ENCODE measurements at places on chromosomes 2 and 18.

- DNase-seq = no peak
Observed at GRCh38 chr2:178193823-178194599, at the start of gene OSBPL6. Gene OSBPL6 (plus strand): TSS chr2:178194512. CDS start chr2:178306185, 111,673 bp downstream.

DNA sequence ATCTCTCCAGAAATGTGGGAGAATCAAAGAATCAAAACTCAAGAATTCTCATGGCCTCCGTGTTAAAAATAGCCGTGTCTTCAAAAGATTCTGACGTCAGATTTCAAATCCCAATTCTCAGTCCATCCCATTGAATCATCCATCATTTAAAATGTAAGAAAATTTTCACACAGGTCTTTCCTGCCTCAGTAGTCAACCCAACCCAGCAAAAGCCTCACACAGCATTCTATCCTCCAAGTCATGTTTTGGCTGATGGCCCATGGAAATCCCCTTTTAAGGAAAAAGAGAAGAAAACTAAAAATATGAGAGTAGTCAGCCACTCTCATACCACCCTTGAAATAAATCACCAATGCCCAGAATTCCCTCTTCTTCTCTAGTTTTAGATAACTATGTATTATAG is 211.8 kb downstream of the C1D start:
- DNase-seq = no peak

- no peak for DNase-seq
Observed at GRCh38 chr2:102295566-102295965, 15.8 kb upstream of the IL1RL1 start.

GRCh38 chr2:183495079-183495478 is 370.8 kb downstream of the NUP35 start:
- no peak for DNase-seq

DNA sequence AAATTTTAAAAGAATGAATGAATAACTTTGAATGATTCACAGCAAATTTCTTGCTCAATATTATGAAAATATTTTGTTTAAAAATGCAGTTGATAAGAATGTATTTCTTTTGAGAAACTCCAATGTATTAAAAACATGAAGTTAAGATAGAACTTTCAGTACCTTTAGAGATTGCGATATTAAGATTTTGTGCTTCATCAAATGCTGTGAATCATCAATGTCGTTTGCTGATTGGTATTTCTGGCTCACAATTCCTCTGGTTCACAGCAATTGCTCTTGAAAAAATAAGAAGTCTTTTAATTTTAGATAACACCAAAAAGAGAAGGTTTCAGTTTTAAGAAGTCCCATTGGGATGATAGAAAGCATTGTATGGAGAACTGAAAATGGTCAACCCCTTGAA is 228.7 kb downstream of the IKZF2 start:
- DNase-seq = no peak

GRCh38 chr2:11228692-11229091 is 73.4 kb downstream of the SLC66A3 start:
- DNase-seq = no peak

- DNase-seq = no peak
Observed at GRCh38 chr2:63192169-63192888, 141.7 kb downstream of the OTX1 start.

DNA sequence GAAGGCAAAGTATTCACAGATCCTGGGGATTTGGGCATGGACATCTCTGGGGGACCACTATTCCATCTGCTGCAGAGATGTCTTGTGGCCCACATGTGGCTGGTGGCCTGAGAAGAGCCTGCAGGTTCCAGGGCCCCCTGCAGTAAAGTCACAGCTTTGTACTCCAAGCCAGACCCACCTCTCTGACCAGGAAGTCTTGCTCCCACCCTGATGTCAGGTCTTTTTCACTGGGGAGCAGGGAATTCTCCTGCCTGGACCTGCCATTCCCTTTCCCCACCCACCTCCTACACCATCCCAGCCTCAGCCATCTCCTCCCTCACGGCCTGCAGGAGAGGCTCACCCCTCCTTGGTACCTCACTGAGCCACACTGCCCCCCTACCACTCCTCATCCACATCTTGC is 211.8 kb downstream of the SMAD2 start:
- DNase-seq = no peak

DNA sequence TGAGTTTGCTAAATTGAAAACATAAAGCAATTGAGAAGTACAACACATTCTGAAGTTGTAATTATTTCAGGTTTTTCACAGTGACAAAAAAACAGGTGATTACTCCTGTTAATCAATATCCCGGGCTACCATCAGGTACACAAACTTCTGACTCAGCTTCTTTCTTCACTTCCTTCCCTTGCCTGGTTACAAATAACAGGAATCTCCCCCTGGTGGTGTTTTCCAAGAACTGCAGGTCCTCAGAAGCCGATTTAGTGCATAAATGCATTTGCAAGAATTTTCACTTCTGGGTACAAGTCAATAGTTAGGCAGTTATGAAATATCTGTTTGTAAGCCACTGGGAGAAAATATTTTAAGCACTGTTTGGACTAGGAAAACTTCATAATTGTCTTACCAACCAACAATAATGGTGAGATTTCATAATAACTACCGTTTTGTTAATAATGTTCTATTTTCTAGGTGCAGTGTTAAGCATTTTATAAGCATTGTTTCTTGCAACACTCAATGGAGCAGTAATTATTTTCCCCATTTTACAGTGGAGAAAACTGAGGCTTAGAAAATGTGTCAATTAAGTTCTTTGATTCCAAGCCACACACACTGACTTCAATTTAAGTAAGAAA is 12.4 kb upstream of the GMCL1 start:
- peak; percentile 70 for DNase-seq

GRCh38 chr2:23388294-23388693 is 3.3 kb downstream of the KLHL29 start:
- DNase-seq = no peak

DNA sequence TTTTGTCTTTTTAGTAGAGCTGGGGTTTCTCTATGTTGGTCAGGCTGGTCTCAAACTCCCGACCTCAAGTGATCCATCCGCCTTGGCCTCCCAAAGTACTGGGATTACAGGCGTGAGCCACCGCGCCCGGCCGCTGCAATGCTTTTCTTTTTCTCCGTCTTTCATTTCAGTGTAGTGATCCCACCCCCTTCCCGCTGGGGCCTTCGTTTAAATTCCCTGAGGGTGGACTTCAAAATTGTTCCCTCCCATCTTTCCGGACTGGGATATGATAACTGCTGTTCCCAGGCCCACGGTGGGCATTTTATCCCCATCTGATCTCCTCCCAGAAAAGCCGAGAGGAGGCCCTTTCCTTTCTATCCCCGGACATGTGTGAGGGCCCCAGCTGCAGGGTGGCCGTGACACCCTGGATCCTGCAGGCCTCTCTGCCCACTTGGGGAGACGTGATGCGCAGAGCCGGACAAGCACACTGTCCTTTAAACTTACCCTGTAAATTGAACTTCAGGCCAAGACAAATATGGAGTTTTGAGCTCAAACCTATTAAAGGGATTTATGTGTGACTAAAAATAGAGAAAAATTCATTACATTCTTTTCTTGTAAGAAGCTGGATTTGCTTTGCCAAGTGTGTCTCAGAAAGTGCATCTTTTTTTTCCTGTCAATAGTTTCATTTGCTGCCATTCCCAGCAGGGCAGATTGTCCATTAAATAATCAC is 54.5 kb upstream of the AFF3 start:
- no peak for DNase-seq

GRCh38 chr18:41311571-41312547 is 643.2 kb upstream of the PIK3C3 start:
- no peak for DNase-seq

DNA sequence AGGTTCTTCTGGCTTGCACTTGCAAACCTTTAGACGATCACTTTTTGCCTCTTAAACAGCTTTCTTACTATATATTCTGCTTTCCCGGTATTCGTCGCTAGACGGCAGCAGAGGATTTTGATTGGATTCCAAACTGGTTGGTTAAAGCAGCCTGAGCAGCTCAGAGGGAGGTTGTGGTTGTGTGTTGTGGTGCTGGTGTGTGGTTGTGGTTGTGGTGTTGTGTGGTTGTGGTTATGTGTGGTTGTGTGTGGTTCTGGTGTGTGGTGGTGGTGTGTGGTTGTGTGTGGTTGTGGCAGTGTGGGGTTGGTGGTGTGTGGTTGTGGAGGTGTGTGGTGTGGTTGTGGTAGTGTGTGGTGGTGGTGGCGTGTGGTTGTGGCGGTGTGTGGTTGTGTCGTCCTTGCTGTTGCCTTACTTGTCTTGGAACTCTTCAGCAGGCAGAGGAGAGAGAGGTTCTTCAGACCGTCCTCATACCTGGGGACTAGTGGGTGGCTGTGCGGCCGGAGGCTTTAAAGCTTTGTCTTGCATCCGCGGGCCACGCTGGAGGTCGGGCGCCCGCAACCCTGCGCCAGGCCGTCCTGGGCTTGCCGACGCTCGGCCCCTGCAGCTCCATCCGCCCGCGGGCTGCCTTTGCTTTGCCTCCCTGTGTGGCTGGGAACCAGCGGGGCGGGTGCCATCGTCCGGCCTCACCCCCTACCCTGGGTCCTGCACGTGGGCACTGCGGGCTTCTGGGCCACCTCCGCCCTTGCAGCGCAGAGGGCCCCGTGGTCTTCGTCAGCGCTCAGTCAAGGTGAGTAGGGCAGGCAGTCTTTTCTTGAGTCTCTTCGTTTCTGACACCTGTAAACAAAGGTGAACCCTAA is 190.8 kb downstream of the ARHGAP28 start:
- no peak for DNase-seq

DNA sequence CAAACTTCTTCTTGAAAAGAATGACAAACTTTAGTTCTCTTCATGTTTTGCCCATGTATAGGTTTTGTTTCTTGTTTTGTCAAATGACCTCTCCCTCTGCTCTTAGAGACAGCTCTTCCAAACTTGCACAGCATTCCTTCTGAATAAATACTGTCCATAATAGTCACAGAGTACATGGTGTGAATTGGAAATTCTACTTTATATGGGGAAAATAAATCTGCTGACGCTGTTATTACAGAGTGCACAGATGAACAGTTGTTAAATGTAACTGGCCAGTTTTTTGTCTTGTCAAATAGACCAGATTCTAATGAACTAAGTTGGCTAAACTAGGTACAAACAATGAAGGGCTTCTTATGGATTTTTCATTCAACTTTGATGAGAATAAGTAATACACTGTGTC is 115.8 kb upstream of the DTNA start:
- DNase-seq = no peak

DNA sequence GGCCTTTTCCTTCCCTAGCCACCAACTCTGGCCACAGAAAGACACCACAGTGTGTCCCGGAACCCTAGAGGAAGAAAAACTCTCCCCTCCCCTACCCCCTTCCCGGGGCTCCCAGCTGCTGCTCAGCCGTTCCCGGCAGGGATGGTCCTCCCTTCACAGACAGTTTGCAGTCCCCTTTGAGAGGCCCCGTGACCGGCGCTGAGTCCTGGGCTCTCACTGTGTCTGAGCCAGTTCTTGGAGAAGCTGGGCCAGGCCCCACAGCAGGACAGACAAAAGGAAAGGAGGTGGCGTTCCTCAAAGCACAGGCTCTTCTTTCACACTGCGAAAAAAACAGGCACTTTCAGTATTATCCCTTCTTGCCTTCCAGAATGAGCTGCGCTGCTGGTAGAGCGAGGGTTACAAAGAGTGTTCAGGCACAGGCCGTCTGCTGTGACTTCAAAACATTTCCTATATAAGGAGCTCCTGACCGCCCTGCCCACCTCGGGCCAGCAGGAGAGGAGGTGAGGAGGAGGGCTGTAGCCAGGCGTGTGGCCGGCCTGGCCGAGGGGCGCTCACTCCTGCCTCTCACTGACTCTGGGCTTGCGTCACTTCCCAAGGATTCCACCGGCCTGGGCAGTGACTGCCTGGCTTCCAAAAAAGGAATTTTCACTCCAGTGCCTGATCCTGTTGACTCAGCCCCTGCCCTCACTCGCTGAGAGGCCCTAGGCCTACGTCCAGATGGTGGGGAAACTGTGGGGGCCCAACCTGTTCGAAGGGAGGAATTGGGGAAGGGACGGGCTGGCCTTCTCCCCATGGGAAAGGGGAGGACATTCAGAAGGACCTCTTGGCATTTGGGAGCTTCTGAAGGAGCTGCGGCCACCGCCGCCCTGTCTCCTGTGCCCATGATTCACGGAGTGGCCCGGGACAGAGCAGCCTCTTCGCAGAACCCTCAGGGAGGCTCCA is 24.9 kb downstream of the CIDEA start:
- no peak for DNase-seq

DNA sequence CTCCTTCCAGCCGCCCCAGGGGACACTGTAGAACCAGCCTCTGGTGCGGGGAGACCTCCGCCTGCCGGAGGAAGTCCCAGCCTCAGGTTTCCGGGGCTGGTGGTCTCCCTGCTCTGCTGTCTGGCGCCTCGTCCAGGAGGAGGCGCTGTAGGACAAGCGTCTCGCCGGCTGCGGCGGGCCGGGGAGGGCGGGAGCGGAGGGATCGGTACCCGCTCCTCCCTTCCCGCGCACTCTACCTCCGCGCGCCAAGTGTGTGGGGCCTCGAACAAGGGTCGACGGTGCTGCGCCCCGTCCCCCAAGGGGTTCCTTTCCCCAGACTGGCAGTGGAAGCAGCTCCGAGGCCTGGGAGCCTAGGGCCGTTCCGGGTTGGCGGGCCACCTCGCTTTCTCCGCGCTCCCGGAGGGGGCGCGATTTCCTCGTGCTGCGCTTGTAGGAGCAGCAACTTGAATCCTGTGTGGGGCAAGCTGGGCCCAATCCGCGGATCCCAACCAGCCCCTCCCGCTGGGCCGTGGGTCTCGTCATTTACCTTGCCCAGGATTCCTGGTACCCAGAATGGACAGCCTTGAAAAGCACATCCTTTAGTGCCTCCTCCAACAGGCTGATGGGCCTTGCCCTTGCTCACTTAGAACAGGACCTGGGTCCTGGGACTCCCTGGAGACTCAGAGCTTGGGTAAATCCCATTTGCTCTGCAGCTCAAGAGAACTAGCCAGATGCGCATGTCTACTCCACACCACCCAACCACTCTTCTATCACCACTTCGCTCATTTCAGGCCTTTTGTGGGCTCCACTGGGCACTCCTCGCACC is 10.6 kb upstream of the HOXD4 start:
- peak; percentile 28 for DNase-seq

DNA sequence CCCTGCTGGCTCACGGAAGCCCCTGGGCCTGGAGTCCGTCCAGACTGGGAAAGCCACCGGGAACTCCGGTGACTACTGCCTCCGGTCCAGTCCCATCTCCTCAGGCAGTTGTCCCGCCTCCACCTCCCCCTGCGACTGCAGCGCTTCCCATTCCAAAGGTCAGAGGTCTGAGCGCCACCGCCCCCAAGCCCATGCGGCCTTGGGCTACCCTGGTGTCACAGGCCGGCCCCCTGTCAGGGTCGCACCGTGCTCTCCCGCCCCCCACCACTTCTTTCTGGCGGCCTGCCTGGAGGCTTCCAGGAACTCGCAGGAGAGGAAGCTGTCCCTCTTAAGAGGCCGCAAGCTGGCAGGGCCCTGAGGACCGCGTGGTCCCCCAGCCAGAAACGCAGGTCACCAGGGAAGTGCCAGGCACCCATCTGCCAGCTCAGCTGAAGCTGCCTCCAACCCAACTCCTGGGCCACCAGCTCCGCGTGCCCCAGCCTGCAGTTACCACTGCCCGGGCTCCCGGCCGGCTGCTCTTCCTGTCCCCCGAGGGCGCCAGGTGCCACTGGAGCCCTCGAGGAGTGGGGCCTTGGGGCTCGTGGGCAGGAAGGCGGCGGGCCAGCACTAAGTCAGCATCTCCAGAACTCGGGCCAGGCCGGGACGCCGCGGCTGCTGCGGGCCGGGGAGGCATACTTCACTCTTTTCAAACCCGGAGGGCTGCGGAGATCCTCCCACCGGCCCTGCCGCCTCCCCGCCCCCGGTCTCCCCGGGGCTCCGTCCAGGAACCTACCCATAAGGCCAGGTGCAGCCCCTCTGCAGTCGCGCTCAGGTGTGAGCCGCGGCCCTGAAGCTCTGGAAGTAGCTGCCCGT is 83.3 kb upstream of the POMC start:
- peak; percentile 47 for DNase-seq

GRCh38 chr2:56182420-56182819 is 1.4 kb upstream of the CCDC85A start:
- no peak for DNase-seq

Data from stimulated activated CD8-positive, alpha-beta memory T cell treated with anti-CD3 and anti-CD28 coated beads, Interleukin-7, amount 100 ng/mL, for 4 hours (primary cell).